ENCODE measurements at places on chromosomes 7 and 10.

DNA sequence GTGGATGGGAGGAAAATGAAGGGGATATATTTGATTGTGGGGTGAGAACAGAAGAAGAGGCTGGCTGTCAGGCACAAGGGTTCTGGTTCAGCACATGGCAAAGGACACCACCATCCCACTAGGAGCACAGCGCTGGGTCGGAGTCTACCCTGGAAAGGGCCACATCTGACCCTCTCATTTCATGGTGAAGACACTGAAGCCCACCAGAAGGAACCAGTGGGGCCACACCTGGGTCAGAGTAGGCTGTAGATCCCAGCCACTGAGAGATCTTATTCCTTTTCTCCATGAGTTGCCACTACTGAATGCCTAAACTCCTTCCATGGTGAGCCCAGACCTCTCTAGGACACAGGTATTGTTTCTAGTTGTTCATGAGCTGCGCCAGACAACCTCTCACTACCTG, 25.8 kb downstream of the SFTPD start:
- no peak for DNase-seq

DNA sequence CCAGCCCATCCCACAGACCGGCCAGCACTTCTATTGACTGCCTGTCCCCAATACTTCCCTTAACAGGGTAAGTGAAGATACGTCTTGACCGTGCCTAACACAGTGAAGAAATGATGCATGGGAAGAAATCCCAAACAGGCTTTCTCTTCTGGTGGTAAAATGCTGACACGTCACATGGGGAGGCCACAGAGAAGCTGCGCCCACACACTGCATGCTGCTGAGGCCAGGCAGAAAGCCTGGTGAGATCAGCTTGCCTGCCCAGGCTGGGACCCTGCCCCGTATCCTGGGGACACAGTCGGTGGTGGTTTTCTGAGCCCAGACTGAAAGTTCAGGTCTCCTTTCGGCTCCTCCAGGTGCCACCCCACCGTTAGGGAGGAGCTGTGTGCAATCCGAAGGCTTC, 356.3 kb upstream of the MGMT start:
- no peak for DNase-seq

- no peak for DNase-seq
Measured at GRCh38 chr7:155368894-155369600, 71.4 kb downstream of the INSIG1 start.

DNA sequence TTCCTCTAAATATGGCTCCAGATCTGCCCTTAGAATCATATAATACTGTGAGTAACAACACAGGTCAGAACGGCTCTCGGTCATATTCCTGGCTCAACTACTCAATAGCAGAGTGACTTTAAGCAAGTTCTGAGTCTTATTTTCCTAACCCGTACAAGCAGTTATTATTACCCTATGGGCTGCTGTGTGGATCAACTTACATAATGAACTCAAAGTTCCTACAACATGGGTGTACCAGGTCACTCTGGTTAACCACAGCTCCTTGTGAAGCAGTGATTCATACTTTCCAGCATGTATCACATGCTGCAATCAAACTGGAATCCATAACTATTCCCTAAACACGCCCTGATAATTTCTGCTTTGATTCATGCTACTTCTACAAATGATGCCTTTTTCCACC, 107.3 kb downstream of the LRRN3 start:
- no peak for DNase-seq

GRCh38 chr10:88886557-88886956, 6.5 kb downstream of the STAMBPL1 start:
- no peak for DNase-seq

- no peak for DNase-seq
Measured at GRCh38 chr10:30039988-30040387, 19.4 kb downstream of the JCAD start.

GRCh38 chr10:113441220-113441619, 111.6 kb upstream of the HABP2 start:
- no peak for DNase-seq

- no peak for DNase-seq
Measured at GRCh38 chr10:78041170-78042057, 7.8 kb downstream of the RPS24 start.

- peak; percentile 52 for DNase-seq
Measured at GRCh38 chr10:21516242-21517131, 9.0 kb downstream of the SKIDA1 start.

GRCh38 chr10:78782441-78782840, 286.3 kb upstream of the ZMIZ1 start:
- DNase-seq: no peak

Measured in CD4-positive, alpha-beta T cell (primary cell).